ENCODE measurements at places on chromosomes 4 and X.

GRCh38 chr4:42710329-42710728 is 53.4 kb upstream of the ATP8A1 start:
- DNase-seq, result no peak

DNA sequence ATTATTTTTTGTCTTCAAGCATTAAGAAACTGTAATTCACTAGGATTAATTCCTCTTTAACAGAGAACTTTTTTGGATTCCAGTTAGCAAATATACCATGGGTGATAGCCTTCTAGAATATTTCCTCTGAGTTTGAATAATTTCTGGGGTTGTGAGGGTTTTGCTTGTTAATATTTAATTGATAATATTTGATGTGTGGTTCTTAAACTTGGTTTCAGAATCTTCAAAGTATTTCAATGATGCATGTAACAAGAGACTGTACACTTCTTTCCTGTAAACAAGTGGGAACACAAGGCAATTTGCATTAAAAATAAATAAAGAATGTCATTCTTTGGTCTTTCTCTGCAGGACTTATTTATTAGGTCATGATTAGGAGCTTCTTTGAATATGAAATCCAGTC is 9.5 kb upstream of the C4orf51 start:
- DNase-seq, result no peak

DNA sequence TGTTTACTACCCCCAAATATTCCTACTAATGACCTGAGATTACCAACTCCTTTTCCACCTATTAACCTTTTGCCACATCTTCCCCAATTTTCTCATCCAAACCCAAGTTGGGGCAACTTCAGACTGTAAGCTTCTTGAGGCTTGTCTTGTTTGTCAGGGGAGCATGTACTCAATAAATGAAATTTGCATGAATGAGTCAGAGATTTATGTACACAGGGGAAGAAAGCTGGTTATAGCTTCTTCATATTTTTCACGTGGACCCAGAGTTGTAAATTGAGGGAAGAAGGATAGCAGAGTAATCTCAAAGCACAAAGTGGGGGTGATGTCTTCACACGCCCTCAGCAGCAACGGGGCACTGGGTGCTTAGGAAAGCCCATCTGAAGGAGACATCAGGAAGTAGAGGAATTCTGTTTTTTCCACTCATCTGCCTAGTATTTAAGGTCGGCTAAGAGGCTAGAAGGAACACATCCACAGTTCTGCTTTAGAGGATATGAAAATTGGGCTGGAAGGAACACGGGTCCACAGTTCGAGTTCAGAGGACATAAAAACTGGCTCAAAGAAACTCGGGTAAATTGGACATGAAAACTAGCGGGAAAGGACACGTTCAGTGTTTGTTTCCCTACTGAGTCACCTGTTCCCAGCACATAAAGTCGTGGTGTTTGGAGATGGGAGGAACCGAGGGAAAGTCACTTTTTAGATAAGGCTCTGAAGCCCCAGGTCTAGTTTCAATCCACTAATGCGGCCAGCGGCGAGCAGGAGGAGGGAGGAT is 696 bp upstream of the CA5B start:
- DNase-seq, result no peak

GRCh38 chrX:2610246-2611170 is 80.6 kb upstream of the CD99 start:
- DNase-seq, result no peak

GRCh38 chrX:114619874-114620273 is 36.0 kb downstream of the HTR2C start:
- no peak for DNase-seq

DNA sequence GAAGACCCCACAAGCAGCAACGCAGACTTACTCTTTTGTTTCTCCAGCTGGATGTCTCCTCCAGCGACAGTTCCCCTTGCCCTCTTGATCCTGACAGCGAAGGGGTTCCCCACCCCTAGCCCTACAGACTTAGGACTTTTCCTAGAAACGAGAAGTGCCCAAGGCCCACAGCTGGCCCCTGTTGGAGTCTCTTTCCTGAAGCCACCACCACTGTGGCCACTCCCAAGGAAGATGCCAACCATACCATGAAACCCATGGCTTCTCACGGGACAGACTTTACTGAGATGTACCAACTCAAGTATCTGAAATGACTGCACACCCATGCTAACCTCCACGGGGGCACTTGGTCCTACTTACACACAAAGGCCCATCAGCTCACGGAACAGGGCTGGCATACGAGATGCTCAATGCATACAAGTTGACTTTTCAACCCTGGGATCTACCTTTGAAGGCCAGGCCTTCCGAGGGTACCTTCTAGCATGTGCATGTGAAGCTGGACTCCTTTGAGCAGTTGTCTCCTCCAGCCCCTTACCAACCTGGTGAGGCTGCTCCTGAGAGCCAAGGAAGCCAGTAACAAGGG is 924 bp upstream of the IRAK1 start:
- no peak for DNase-seq

DNA sequence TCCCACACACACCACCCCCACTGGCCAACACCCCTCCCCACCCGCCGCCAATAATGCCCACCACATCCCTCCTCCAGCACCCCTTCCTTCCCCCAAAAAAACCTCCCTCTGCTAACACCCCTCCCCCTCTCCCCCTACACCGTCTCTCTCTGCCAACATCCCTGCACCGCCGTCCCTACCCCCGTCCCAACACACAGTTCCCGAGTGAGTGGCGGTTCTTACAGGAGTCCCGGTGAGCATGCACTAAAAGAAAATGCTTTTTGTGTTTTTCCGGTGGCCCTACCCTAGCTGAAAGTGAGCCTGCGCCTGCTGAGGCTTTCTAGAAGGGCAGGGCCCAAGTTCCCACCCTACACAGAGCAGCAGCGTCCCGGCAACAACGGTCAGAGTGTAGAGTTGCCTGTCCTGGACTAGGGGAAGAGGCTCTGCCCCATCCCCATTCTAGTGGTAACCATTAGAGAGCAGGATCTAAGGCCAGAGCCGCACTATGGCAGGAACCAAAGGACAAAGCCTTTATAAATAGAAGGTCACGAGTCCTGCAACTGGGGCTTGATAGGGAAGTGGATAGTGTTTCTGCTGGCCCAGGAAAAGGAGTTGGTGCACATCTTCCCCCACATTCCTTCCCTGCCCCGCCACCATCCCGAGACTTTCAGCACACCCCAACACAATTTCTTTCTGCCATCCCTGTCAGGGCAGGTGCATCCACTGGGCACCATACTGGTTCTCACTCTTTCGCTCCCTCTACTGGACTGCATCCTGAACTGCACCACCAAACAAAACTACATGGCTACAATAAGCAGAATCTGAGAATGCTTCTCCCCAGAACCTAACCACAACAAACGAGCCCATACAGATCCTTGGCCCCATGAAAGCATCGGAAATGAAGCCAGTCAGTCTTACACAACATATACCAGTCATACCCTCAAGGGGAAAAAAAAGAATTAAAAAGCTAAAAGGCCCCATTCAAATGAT is 78.1 kb upstream of the PAGE3 start:
- DNase-seq, result peak; percentile 18

Data from NCI-H146 (cell line).